ENCODE measurements at places on chromosomes 2 and 18. TPM values are rescaled to one million over a fixed set of nuclear protein-coding genes. Genes with fewer than 3 reads are reported as not detected.

- no peaks in the 10 kb centered on the region for H3K36me3 ChIP-seq
- H3K27ac ChIP-seq = no peak overlapping the region
- DNase-seq = no peak
- no peaks in the 10 kb centered on the region for H3K4me1 ChIP-seq
- no peak overlapping the region for H3K4me3 ChIP-seq
Measured at GRCh38 chr2:71989671-71990070, 158.0 kb downstream of the CYP26B1 start.

- DNase-seq = no peak
- no peaks in the 10 kb centered on the region for H3K27me3 ChIP-seq
- no peak overlapping the region for H3K4me3 ChIP-seq
- no peaks in the 10 kb centered on the region for H3K4me1 ChIP-seq
- no peaks in the 10 kb centered on the region for H3K36me3 ChIP-seq
Measured at GRCh38 chr2:150824118-150824517, 336.7 kb upstream of the RND3 start.

Gene IL36G
- total RNA-seq = not detected

DNA sequence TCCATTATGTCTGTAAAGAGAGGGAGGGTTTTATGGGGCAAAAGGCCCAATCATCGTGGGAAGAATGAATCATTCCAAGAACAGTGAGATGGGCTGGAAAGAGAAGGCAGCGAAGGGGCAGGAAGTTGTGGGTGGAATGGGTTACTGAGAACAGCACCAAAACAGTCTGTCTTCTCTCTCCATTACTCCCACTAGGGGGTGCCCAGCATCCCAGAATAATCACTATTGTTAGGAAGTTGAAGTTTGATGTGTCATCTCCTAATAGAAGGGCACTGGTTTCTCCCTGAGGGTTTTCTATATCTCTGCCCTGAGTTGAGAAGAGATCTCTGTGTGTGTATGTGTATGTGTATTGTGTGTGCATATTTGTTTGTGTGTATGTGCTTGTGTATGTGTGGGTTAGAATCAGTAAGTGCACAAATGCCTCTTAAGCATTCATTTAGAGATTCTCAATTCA, 76.6 kb upstream of the MAP4K3 start:
- H3K36me3 ChIP-seq = no peaks in the 10 kb centered on the region
- peak overlapping the region; percentile 92 for H3K27ac ChIP-seq
- peaks cover 94% of the 10 kb centered on the region for H3K4me1 ChIP-seq
- no peaks in the 10 kb centered on the region for H3K27me3 ChIP-seq
- H3K4me3 ChIP-seq = no peak overlapping the region

DNA sequence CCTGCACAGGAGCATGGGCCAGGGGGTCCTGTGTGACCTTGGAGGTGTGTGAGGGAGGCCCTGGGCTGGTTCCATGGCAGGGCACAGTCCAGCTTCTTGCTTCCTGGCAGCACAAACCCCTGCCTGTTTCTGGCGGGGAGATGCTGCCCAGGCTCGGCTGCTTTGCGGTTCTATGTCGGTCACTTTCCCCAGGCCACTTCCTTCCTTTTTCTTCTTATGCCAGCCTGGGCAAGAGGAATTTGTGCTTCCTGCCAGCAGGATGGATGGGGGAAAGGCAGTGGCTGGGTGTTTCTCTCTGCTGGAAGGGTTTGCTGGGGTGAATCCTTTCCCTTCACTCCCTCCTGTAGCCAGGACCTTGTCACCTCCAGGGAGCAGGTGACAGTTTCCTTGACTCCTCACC, 24.3 kb downstream of the ASAP2 start:
- no peak overlapping the region for H3K4me3 ChIP-seq
- no peaks in the 10 kb centered on the region for H3K36me3 ChIP-seq
- DNase-seq = no peak
- H3K4me1 ChIP-seq = peaks cover 80% of the 10 kb centered on the region
- no peaks in the 10 kb centered on the region for H3K27me3 ChIP-seq

Gene FRZB
- 0.04 TPM for total RNA-seq

GRCh38 chr2:125041846-125042245, 1016.8 kb downstream of the CNTNAP5 start:
- no peaks in the 10 kb centered on the region for H3K27me3 ChIP-seq
- H3K36me3 ChIP-seq = no peaks in the 10 kb centered on the region
- H3K27ac ChIP-seq = no peak overlapping the region
- no peak for DNase-seq

GRCh38 chr2:119407430-119408220, 24.0 kb upstream of the TMEM37 start:
- no peaks in the 10 kb centered on the region for H3K36me3 ChIP-seq
- peak; percentile 73 for DNase-seq
- no peak overlapping the region for H3K27ac ChIP-seq
- no peak overlapping the region for H3K4me3 ChIP-seq

GRCh38 chr18:74528478-74528877, 5.8 kb upstream of the CNDP1 start:
- peaks cover 5% of the 10 kb centered on the region for H3K27me3 ChIP-seq
- H3K27ac ChIP-seq = no peak overlapping the region
- H3K4me1 ChIP-seq = peaks cover 7% of the 10 kb centered on the region

Gene CMPK2
- total RNA-seq = 0.58 TPM

- DNase-seq = no peak
- H3K27me3 ChIP-seq = no peaks in the 10 kb centered on the region
- no peak overlapping the region for H3K27ac ChIP-seq
- no peak overlapping the region for H3K4me3 ChIP-seq
Measured at GRCh38 chr2:3200420-3200939, 177.1 kb downstream of the EIPR1 start.

DNA sequence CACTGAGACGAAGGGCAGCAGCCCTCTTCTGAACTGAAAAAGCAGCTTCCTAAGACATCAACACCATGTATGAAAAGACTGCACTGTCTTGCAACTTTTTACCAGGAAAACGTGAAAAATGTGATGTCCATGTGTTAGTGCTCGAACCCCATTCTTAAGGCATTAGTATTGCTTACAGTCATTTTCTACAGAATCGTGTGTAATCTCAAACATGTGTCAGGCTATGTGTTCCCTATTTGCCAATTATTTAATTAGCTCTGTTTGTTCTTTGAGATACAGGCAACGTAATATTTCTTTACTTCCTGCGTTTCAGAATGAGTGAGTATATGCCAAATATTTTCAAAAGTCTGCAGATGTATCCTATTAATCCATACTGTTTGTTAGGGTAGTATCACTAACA, 307.7 kb upstream of the CCDC68 start:
- no peak overlapping the region for H3K27ac ChIP-seq
- H3K36me3 ChIP-seq = no peaks in the 10 kb centered on the region
- DNase-seq = no peak
- no peaks in the 10 kb centered on the region for H3K27me3 ChIP-seq

GRCh38 chr2:227853204-227853629, 18.2 kb upstream of the DAW1 start:
- H3K4me1 ChIP-seq = peaks cover 35% of the 10 kb centered on the region
- H3K4me3 ChIP-seq = no peak overlapping the region
- H3K27ac ChIP-seq = no peak overlapping the region
- H3K36me3 ChIP-seq = no peaks in the 10 kb centered on the region
- H3K27me3 ChIP-seq = peaks cover 13% of the 10 kb centered on the region

DNA sequence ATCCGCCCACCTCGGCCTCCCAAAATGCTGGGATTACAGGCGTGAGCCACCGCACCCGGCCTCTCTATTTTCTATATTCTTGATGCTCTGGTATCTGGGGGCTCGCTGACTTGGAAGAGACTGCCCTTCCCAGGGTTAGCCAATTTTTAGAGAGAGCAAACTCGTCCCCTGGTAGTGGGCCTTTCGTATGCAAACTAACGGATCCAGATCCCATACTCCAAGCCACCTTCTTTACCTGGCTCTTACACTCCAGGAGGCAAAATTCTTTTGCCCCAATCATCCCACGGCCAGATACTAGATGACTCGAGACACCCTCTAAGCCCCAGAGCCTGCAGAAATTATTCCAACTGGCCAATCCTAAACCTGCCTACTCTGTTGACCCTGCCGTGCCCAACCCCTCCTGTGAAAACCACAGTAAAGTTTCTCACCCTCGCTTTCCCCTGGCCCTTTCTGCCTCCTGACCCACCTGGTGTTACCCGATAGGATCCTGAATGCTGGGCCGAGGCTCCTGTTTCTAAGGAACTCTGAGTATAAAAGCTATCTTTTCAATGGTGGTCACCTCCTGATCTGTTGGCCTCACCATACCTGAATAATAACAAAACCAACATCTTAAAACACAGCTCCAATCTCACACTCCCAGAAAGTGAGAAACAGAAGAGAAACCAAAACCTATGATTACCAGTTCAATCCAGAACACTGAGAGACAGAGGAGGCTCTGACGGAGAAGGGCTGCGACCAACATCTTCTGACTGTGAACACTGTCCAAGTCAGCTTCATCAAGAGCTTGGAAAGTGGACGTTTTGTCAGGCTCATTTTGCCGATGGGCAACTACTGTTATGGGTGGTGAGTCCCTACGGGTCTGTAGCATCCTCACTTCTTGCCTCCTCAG, 57.6 kb upstream of the ZNF532 start:
- H3K27me3 ChIP-seq = peaks cover 18% of the 10 kb centered on the region
- H3K27ac ChIP-seq = no peak overlapping the region
- no peak for DNase-seq
- no peaks in the 10 kb centered on the region for H3K36me3 ChIP-seq
- H3K4me3 ChIP-seq = no peak overlapping the region
- no peaks in the 10 kb centered on the region for H3K4me1 ChIP-seq

Gene DNAH7
- 0.07 TPM for total RNA-seq

- DNase-seq = no peak
- H3K4me3 ChIP-seq = no peak overlapping the region
- H3K27ac ChIP-seq = no peak overlapping the region
- no peaks in the 10 kb centered on the region for H3K4me1 ChIP-seq
- peaks cover 5% of the 10 kb centered on the region for H3K27me3 ChIP-seq
Measured at GRCh38 chr18:7393080-7393479, 162.2 kb downstream of the LRRC30 start.

- H3K4me1 ChIP-seq = peaks cover 53% of the 10 kb centered on the region
- DNase-seq = peak; percentile 90
- H3K4me3 ChIP-seq = no peak overlapping the region
- H3K27me3 ChIP-seq = no peaks in the 10 kb centered on the region
- peaks cover 3% of the 10 kb centered on the region for H3K36me3 ChIP-seq
- no peak overlapping the region for H3K27ac ChIP-seq
Measured at GRCh38 chr2:54471221-54471711, 15.1 kb downstream of the SPTBN1 start.

DNA sequence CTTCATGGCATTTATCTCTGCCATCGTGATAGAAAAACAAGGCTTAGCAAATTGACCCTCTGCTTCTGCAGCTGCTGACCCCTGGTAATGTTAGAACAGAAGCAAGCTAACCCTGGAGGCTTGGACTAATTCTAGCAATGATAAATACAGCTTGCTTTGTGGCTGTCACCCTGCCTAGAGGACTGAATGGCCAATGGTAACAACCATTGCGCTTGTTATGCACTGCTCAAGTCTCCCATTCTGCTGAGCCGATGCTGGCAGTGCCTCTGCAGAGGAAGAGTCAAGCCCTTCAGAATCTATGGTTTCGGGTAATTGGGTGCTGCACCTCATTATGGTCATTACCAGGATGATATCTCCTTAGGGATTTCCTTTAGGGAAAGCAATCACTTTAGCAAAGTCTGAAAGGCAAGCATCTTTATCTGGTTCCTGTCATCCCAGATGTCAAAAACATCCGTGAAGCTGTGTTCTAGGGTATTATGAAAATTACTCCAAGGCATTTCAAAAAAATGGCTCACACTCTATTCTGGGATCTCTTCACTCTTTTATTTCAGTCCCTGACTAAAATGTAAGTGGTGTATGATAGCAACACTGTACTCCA, 186.8 kb upstream of the DLGAP1 start:
- H3K36me3 ChIP-seq = no peaks in the 10 kb centered on the region
- H3K27ac ChIP-seq = no peak overlapping the region
- DNase-seq = no peak

- H3K4me3 ChIP-seq = no peak overlapping the region
- H3K36me3 ChIP-seq = no peaks in the 10 kb centered on the region
- no peak overlapping the region for H3K27ac ChIP-seq
Measured at GRCh38 chr18:58633874-58634273, 5.0 kb upstream of the ALPK2 start.

- H3K4me1 ChIP-seq = no peaks in the 10 kb centered on the region
- no peaks in the 10 kb centered on the region for H3K27me3 ChIP-seq
- no peak overlapping the region for H3K27ac ChIP-seq
Measured at GRCh38 chr2:56455642-56456041, 271.9 kb downstream of the CCDC85A start.

DNA sequence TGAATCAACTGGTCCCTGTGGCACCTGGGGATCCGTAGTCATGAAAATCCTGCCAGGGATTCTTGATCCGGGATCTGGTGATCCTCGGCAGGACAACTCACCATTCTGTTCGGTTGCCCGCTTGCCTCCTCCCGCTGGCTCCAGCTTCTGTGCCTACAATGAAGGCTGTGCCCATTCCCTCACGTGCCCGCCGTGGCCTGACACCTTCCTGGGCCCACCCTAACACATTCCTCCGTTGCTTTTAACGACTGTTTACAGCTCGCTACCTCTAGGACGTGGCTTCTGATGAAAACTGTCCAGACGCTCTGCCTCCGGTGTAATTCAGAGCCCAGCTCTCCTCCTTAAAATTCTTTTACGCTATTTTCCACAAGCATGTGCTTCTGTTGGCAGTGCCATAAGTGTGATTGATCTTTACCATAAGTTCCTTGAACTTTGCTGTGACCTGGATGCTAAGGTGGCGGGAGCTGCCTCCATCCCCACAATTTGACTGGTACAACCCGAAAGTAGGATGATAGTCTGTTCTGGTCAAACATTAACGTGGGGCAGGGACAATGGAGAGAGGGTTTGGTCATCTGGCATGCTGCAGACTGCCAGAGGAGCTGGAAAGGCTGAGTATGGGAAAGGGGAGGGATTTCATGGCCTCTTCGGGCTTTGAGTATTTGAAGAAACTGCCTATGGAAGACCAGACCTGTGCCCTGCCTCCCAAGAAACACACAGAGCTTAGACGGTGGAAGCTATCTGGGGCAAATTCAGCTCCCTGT, 206.8 kb upstream of the TNP1 start:
- H3K27me3 ChIP-seq = peaks cover 10% of the 10 kb centered on the region
- no peaks in the 10 kb centered on the region for H3K36me3 ChIP-seq
- H3K4me1 ChIP-seq = peaks cover 11% of the 10 kb centered on the region
- no peak overlapping the region for H3K27ac ChIP-seq

GRCh38 chr2:95316466-95317122, 19.4 kb downstream of the KCNIP3 start:
- H3K27me3 ChIP-seq = peaks cover 80% of the 10 kb centered on the region
- H3K4me3 ChIP-seq = no peak overlapping the region
- DNase-seq = no peak
- H3K36me3 ChIP-seq = no peaks in the 10 kb centered on the region
- H3K4me1 ChIP-seq = no peaks in the 10 kb centered on the region
- H3K27ac ChIP-seq = no peak overlapping the region

DNA sequence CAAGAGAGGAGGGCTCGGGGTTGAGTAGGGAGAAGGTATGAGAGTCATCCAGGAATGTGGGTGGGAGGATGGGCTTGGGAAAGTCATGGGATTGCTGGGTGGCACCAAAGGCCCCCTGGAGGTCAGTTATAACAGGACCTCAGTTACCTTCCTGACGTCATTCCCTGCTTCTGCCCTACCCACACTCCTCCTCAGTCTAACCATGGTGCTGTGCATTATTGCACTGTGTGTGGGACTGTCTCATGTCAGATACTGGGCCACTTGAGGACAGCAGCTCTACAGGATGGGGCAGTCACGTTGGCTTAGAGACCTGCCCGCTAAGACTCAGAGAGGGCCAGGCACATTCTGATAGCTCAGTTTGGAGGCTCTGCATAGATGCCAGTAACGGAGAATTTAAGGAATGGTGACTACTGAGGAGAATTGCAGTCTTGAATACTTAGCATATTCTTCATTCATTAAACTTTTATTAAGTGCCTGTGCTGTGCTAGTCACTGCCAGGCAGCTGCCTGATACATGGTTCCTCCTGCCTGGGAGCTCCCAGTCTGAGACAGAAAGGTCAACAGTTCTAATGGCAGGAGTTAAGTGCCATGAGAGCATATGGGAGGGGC, 90.5 kb downstream of the LAMA3 start:
- no peaks in the 10 kb centered on the region for H3K36me3 ChIP-seq
- H3K27ac ChIP-seq = no peak overlapping the region
- no peaks in the 10 kb centered on the region for H3K4me1 ChIP-seq
- no peak overlapping the region for H3K4me3 ChIP-seq

Gene CCDC74B
- 0.11 TPM for total RNA-seq

Data from HepG2 (cell line).